Activated CD8-positive, alpha-beta memory T cell treated with anti-CD3 and anti-CD28 coated beads, Interleukin-2, amount 10 ng/mL, durations not matched to agents 7 days and 5 days (primary cell): ENCODE measurements at places on chromosomes 1 and 21.
A peak's percentile ranks its signal among the peaks of the same experiment; 100 is the strongest.

- no peak for DNase-seq
Measured at GRCh38 chr1:228977741-228978140, 242.5 kb downstream of the RHOU start.

- DNase-seq = peak; percentile 29
Measured at GRCh38 chr21:45160198-45160597, 85.8 kb downstream of the ADARB1 start.

- no peak for DNase-seq
Measured at GRCh38 chr1:201354151-201354900, 23.2 kb downstream of the TNNT2 start.

DNA sequence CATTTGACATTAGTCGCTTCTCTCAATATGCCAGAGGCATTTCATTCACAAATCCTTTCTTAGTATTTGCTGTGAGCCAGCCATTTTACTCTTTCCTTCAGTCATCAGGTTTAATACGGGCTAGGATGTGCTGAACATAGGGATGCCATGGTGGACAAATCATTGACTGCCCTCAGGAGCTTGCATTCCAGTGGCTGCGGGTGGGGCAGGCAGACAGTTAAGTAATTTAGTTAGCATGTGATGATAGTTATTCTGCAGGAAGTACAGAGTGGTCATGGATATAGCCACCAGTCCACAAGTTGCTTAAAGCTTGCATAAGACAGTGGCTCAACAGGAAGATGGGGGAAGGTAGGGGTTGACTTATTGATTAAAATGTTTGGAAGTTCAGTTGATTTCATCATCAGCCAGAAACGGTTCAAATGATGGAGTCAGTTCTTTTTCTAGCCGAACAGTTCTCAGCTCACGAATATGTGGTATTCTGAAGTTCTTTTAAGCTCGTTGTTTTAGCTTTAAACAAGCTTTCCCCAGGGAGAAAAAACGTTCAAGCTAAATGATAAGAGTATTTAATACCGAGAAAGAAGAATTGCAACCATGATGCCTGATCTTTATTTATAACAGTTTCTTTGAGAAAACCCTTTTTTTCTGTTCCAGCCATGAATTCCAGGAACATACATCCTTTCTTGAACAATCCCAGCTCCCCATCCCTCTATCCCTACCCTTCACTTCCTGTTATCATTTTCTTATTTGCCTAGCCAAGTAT lies 1.4 kb downstream of the SLC22A15 start:
- DNase-seq = no peak

- peak; percentile 87 for DNase-seq
Measured at GRCh38 chr1:109773203-109773899, 9.6 kb upstream of the EPS8L3 start.

- DNase-seq = no peak
Measured at GRCh38 chr1:234743791-234744611, 134.0 kb upstream of the IRF2BP2 start.

- DNase-seq = no peak
Measured at GRCh38 chr1:36172983-36173382, 17.0 kb downstream of the MAP7D1 start.

DNA sequence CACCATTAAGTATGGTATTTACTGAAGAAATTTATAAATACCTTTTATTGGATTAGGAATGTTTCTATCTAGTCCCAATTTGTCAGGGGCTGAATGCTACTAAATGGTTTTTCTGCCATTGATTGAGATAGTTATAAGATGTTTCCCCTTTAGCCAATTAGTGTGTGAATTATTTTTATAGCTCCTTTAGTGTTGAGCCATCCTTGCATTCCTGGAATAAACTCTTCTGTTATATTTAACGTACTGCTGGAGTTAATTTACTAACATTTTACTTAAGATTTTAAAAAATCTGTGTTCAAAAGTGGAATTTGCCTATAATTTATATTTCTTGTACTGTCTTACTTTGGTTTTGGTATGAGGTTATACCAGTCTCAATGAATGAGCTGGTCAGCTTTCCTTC lies 25.4 kb upstream of the LRRC3 start:
- no peak for DNase-seq

DNA sequence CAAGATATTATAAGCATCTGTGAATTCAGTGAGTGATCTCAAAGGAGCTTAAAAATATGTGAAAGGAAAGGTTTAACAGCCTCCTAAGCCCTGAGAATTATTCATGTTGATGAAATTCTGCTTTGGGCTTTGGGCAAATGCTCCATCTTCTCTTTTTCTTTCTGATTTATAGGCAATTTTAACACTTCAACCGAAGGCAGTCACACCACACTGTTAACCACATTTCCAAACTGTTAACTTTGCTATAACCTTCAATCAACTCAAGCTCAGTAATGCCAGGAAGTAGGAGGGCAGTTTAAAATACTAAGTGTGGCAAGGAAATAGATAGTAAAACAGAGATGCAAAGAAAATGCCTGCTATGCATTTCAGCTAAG lies 54.4 kb upstream of the NEK7 start:
- DNase-seq = peak; percentile 50

DNA sequence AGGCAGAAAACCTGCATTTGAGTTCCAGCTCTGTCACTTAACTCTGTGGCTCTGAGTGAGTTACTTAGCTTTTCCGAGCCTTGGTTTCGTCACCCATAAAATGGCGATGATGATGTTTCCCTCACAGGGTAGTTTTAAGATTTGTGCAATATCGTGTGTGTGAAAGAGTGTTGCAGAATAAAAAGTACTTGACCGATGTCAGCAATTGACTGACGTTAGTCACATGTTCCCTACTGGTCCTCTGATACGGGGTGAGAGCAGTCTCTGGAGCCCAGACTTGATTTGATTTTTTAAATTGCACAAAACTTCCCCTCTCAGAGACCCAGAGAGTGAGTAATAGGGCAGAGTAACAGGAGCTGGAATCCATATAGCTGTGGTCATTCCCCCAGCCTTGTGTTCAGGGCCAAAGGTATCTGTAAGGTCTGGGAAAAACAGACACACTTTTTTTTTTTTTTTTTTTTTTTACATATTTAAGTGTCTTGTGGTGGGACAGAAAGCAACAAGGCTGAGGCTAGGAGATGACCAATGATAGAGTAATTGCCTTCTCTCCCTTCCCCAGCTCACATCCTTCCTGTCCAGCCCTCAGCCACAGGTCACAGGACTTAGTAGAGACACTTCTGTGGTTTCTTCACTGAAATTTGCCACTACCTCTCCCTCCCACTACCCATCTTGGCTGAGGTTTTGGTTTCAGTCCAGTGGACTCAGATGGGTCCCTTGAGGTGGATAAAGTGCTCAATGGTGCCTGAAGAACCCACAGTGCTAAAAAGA lies 2.0 kb downstream of the FCER1G start:
- DNase-seq = peak; percentile 63

GRCh38 chr1:227759341-227760300 lies 24.4 kb downstream of the SNAP47 start:
- DNase-seq = no peak

- no peak for DNase-seq
Measured at GRCh38 chr1:180579961-180580611, 21.3 kb downstream of the OVAAL start.

GRCh38 chr1:189859385-189859977 lies 618.2 kb downstream of the BRINP3 start:
- DNase-seq = no peak

GRCh38 chr1:159911326-159912070 lies 11.5 kb upstream of the CFAP45 start:
- peak; percentile 57 for DNase-seq

DNA sequence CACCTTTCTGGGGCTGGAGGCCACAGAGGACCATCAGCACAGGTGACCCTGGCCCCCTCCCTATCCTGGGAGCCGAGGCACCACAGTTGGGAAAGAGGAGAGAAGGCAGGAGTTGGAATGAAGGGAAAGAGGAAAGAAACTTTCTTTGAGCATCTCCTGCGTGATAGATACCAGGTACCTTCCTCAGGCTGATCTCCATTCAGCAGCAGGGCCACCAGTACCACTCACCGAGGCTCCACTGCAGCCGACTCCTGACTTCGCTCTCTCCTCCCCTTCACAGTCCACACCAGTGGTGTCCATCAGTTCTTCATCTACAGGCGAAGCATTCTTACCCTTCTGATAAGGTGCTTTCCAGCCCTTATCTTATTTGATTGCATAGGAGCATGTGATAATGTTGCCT lies 55.3 kb downstream of the LGR6 start:
- DNase-seq = no peak

- no peak for DNase-seq
Measured at GRCh38 chr1:230573658-230574057, 68.6 kb upstream of the COG2 start.

- no peak for DNase-seq
Measured at GRCh38 chr21:35775778-35776544, 284.4 kb downstream of the SETD4 start.

GRCh38 chr1:231241750-231242149 lies 738 bp downstream of the GNPAT start:
- peak; percentile 47 for DNase-seq

DNA sequence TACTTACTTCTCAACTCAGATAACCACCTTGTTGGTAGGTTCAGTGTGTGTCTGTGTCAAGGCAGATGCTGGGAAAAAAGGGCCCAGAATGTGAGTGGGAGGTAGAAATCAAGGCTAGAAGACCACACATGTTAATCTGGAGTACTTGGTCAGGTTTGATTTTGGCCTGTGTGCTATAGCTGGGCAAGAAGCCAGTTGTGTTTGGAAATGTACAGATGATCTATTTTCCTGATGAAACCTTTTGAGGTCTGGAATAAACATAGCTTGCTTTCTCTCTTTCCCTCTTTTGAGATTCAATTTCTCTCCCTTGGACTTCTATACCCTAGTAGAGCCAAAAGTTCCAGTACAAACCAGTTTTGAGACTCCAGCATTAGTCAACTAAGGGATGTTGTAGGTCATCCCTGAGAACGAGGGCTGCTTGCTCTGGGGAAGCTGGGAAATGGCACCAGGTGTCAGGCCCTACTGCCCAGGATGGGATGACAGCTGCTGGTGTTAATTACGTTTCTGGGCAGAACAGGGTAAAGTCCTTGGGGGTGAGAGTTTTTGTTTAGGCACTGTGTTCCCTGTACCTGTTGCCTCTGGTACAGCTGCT lies 15.8 kb downstream of the MAPKAPK2 start:
- no peak for DNase-seq

DNA sequence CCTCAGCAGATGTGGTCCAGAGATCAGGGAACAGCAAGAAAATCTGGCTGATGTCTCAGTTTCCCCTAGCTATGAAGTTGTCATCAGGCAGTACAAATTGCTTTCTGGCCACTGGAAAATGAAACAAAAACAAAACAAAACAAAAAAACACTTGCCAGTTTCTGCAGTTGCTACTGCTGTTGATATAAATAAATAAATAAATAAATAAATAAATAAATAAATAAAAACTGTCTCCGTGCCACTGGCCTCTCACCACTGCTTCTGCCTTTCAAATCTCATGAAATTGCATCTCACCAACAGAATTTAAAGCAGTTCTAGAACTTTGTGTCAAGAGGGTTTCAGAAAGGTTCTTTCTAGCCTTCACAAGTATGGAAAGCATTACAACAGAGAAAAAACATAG lies 62.9 kb downstream of the C1orf87 start:
- DNase-seq = no peak

GRCh38 chr1:61337441-61337951 lies 255.1 kb downstream of the NFIA start:
- no peak for DNase-seq

DNA sequence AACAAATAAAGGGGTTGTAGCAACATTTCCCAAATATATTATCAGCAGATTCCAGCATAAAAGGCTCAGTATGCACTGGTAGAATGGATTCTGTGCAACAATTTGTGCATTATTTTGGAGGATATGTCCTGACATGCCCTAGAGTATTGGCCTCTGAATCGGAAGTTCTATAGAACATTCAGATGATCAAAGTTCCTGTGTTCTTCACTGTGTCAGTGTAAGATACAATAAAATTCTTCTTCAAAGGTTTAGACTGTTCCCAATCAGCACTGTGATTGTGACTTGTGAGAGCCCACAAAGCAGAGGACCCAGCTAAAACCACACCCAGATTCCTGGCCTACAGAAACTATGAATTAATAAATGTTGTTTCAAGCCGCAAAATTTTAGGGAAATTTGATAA lies 33.6 kb upstream of the GBP5 start:
- no peak for DNase-seq

GRCh38 chr1:44646261-44647110 lies 27.8 kb downstream of the TMEM53 start:
- no peak for DNase-seq

DNA sequence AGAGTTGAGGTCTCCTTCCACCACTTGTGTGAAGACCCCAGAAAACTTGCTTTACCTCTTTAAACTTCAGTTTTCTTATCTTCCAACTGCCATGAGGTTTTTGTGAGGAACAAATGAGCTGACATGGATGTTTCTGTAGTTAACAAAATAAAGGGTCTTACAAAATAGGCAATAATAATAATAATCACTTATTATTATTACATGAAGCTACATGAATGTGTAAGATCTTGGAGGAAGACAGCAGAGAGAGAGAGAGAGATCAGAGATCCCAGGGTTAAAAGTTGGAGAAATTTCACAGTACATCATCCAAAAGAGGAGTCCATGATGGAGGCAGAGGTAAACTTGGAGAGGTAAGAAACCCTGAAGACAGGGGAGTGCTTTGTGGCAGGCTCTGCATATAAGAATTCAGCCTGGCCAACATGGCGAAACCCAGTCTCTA lies 10.7 kb downstream of the RCC1 start:
- DNase-seq = no peak

GRCh38 chr21:19864476-19864875 lies 1133.7 kb upstream of the NCAM2 start:
- no peak for DNase-seq

- DNase-seq = peak; percentile 42
Measured at GRCh38 chr1:109803901-109804331, 40.2 kb upstream of the EPS8L3 start.

GRCh38 chr1:73673971-73674370 lies 524.0 kb downstream of the LRRIQ3 start:
- no peak for DNase-seq

DNA sequence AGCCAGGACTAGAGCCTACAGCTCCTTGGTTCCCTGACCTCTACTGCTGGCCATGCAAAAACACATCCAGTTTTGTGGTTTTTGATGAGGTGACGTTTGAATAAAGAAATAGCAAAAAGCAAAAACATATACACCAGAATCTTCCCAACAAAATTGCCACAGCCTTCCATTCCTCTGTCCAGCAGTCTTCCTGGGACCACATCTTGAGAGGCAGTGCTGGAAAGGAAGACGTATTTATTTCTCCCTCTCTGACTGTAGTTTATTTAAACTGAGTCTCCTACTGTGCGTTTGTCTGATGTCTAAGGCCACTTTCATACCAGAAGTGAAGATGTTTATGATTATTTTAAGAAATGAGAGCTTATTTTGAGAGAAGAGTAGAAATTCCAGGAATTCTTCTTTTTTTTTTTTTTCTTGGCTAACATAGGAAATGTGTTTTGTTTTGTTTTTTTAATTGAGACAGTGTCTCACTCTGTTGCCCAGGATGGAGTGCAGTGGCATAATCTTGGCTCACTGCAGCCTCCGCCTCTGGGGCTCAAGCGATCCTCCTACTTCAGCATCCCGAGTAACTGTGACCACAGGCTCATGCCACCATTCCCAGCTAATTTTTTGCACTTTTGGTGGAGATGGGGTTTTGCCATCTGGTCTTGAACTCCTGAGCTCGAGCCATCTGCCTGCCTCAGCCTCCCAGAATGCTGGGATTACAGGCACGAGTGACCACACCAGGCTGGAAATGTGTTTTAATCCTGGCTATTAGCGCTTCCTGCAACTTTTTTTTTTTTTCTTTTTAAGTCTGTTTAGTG lies 118.5 kb downstream of the ITSN1 start:
- no peak for DNase-seq

GRCh38 chr1:234271243-234271606 lies 102.0 kb upstream of the COA6 start:
- DNase-seq = no peak

- DNase-seq = no peak
Measured at GRCh38 chr1:221174330-221174993, 295.2 kb downstream of the HLX start.
